Fibroblast of villous mesenchyme (primary cell): ENCODE measurements at places on chromosomes 12 and 14.

DNA sequence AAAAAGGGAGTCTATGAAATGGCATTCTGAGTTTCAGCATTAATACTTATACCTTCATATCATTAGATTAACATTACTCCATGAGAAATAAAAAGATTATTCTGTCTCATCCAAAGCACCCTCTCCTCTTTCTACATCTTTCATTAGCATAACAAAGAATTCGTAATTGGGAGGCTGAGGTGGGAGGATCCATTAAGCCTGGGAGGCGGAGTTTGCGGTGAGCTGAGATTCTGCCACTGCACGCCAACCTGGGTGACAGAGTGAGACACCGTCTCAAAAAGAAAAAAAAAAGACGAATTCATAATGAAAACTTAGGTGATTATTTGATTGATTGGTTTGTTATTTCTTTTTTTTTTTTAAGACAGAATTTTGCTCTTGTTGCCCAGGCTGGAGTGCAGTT lies 1.8 kb upstream of the CDK17 start:
- no peak for DNase-seq

DNA sequence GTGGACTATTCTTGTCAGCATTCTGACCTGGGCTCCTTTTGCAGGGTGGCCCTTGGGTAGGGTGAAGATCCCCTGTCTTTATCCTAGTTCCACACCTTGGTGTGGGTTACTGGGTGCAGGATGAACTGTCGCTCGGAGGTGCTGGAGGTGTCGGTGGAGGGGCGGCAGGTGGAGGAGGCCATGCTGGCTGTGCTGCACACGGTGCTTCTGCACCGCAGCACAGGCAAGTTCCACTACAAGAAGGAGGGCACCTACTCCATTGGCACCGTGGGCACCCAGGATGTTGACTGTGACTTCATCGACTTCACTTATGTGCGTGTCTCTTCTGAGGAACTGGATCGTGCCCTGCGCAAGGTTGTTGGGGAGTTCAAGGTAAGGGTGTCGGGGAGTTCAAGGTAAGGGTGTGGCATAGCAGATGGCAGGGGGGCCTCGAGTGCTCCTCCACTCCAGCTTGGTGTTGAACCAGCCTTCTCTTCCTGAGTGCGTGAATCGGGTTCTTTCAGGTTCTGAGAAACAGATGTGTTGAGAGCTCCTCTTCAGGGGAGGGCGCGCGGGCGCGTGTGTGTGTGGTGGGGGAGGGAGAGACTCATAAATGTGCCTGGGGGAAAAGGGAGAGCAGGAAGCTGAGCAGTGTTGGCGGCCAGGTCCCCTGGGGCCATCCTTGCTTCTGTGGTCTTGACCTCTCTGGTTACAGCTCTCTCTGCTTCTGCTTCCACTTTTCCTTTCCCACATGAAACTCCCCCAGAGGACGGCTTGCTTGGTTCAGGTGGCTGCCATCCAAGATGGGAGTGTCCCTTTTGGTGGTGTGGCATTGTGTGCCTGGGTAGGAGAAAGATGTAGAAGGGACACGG lies 4.0 kb downstream of the ATG101 start:
- peak; percentile 83 for DNase-seq

DNA sequence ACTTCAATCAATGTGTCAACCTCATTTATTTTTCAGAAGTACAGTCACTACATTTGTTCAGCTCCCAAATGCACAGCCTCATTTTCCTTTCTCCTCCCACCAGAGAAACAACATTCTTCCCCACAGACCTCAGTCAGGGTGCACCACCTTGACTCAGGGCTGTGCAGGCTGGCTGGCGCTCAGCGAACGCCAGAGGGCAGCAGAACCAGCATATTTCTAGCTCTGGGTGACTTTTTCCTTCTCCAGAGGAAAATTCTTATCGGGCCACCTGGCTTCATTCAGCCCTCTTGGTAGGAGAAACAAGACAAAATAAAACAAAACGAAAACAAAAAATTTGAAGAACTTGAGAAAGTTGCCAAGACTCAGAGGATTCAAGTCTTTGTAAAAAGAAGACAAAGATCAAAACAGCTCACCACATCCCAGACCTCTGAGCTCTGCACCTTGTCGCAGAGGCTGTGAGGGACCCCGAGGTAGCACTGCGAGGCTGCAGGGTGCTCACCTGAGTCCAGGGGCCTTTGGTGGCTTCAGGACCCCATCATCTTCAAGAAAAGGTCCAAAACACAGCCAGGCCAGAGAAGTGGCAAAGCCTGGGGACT lies 33.7 kb downstream of the PAH start:
- peak; percentile 26 for DNase-seq

GRCh38 chr14:32203928-32204357 lies 874 bp upstream of the RNU6-8 start:
- DNase-seq = peak; percentile 8

DNA sequence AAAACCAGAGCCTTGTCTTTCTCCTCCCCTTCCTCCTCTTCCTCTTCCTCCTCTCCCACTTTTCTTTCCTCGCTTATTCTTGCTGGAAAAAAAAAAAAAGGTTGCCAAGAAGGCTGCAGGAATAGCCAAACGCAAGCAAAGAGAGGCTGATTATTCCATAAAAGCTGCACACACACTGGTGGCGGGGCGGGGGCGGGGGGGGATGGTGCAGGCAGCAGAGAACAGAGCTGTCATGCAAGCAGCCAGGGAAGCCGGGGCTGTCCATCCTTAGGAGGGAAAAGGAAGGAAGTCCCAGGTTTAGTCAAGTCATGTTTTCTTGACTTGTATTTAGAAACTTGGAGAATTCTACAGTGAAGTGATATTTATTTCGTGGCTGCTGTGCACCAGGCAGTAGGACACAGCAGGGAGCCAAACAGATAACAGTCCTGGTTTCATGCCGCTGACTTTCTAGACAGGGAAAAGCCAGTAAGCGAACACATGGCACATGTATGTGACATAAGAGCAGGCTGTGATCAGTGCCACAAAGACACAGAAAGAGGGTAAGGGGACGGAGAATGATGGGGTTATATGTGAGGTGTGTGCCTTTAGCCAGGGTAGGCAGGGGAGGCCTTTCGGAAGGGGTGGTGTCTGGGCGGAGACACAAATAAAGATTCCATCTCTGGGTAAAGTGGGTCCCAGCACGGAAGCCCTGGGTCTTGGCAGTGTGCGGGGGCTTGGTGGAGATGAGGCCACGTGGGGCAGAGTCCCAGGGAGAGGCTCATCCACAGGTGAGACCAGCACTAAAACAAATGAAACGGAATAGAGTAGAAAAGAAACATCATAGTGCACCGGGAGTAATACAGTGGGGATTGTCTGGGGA lies 56.6 kb upstream of the SCN8A start:
- no peak for DNase-seq

DNA sequence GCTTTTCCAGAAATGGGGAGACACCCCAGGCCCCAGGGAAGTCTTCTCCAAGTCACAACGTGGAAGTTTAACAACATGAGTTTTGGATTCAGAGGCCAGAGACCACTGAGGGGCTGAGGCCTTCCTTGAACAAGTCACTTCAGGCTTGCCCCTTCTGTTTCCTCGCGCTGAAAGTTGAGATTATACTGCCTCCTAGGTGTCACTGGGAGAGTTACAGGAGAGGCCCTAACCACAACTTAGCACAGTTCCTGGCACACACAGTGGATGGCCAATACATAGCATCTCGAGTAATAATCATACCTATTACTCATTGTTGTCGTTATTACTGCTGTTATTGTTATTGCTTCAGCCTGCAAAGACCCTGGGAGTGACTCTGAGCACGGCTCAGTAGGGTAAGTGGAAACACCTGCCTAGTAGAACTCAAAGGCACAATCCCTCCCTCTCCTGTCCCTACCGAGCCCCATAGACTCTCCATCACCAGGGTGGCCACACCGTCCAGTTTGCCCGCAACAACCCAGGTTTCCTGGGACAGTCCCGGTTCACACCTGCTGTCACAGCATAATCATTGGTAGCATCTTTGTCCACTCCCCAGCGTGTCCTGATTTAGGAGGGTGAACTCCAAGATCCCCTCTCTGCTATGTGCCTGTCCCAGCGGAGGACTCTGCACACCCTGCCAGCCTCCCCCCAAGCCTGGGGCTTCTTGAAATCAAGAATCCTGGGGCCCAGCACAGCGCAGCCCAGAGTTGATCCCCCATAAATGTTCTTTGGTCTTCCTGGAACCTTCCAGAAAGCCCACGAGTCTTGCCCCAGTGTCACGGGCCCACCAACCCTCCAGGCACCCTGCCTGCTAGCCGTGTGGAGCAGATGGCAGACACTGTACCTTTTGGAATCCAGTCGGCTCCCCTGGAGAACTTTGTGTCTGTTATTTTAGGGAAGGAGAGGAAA lies 85.0 kb downstream of the SYNE3 start:
- peak; percentile 23 for DNase-seq

DNA sequence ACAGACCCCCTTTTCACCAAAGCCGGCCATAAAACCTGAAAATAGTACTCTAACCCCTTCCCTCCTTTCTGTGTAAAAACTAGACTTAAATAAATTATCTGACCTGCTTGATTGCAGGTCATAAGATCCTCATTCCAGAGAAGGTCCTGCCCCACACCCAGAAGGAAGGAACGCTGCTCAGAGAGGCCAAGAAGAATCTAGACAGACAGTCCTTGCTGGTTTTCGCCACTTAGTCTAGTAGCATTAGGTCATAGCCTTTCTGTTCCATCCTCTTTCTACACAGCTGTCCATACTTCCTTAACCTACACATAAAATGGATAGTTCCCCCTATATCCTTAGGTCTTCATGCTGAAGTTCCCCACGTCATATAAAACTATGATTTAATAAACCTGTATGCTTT lies 83.7 kb upstream of the IGF1 start:
- no peak for DNase-seq

GRCh38 chr12:124745891-124746570 lies 117.6 kb downstream of the SCARB1 start:
- DNase-seq = peak; percentile 87

GRCh38 chr12:132238488-132238854 lies 90.9 kb downstream of the GALNT9 start:
- no peak for DNase-seq

DNA sequence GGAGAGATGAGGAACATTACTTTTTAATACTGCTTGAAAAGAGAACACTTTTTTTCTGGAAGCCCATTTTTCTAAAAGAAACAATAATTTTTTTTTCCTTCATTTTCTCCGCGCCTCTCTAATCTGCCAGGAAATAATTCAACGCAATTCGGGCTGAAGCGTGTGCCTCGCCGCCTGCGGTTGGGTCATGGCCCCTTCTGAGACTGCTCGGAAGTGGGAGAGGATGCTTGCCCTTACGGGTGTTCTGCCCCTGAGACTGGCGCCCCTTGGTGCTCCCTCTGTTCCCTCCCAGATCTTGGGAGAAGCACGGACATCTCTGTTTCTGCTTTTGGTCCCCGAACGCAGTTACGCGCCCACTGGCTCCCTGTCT lies 332 bp upstream of the TBC1D30 start:
- DNase-seq = no peak

DNA sequence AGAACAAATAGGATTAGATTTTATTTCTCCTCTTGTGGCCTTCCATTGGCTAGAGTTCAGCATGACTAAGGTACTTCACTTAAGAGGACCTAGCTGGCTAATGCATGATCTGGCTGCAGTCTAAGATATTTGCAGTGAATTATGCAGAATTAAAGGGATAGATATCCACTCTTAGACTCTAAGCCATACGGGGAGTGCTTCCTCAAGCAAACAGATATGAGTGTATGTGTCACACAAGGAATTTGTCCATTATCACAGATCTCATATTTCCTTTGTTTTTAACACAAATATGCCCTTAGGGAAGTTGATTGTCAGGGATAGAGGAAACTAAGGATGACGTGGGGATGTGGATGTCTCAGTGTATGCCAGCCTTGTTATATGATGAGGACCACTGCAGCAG lies 88.1 kb upstream of the DHRS4 start:
- DNase-seq = no peak

- no peak for DNase-seq
Measured at GRCh38 chr14:24908592-24909236, 141.2 kb downstream of the STXBP6 start.

- no peak for DNase-seq
Measured at GRCh38 chr12:19120795-19121194, 8.7 kb upstream of the PLEKHA5 start.

DNA sequence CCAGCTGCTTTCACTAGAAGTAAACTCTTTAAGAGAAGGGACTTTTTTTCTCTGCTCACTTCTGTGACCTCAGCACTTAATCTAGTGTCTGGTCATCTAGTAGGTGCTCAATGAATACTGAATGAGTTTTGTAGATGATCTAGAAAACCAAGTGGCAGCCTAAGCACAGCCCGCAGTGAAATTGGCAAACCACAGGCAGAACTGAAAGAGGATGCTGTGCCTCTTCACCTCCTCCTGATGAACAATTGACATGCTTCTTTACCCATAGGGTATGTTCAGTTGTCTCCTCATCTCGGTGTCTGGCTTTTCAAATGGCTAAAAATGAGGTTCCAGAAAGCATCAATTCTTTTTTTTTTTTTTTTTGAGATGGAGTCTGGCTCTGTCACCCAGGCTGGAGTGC lies 399.5 kb downstream of the RMST start:
- no peak for DNase-seq

GRCh38 chr12:57821474-57822214 lies 3.1 kb upstream of the AVIL start:
- DNase-seq = no peak

GRCh38 chr12:106145539-106146447 lies 7.0 kb upstream of the NUAK1 start:
- DNase-seq = no peak

- DNase-seq = no peak
Measured at GRCh38 chr12:103097496-103097895, 140.0 kb downstream of the ASCL1 start.

DNA sequence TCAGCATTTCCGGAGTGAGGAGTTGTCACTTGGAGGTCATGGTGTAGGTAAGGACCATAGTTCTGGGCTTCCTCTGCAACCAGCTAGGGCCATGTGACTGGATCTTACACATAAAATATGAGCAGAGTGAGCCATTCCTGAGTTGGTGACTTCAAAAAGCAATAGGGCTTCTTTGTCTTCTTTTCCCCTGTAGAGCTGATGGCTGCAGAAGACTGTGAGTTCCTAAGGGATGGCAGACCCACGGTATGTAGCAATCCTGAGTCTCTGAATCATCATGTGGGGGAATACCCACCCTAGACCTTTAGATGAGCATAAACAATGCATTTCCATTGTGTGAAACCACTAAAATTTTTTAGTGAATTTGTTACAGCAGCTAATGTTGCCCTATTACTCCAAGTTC lies 151.1 kb upstream of the TBX3 start:
- DNase-seq = peak; percentile 62

DNA sequence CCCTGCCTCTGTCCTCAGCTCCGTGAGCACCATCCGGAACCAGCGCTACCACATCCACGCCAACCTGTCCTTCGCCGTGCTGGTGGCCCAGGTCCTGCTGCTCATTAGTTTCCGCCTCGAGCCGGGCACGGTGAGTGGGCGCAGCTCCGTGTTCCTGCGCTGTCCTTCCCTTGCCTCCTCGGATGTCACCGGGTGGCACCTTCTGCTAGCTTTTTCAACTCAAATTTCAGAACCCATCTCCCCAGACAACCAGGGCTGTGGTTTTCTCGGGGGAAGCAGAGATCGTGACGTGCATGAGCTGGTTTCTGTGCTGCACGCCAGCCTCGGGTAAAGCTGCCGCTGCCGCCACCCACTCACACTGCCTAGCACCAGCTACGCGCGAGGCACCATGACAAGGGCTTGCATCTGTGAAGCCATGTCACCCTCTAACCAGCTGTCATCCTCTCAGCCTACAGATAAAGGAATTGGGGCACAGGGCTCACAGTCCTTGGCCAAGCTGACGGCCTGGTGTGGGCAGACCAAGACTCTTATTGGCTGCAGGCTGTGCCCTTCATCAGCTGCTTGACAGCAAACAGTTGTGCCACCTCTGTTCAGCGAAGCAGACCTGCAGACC lies 152.1 kb downstream of the ADGRD1 start:
- no peak for DNase-seq
